ENCODE measurements at places on chromosomes 12 and 14. TPM values are rescaled to one million over a fixed set of nuclear protein-coding genes. Genes with fewer than 3 reads are reported as not detected.

GRCh38 chr14:52769887-52770286, 21.5 kb downstream of the GNPNAT1 start:
- DNase-seq, result no peak

GRCh38 chr12:49331380-49332222, 5.4 kb downstream of the C1QL4 start:
- DNase-seq, result peak; percentile 55

Gene LRRC10
- not detected for total RNA-seq

DNA sequence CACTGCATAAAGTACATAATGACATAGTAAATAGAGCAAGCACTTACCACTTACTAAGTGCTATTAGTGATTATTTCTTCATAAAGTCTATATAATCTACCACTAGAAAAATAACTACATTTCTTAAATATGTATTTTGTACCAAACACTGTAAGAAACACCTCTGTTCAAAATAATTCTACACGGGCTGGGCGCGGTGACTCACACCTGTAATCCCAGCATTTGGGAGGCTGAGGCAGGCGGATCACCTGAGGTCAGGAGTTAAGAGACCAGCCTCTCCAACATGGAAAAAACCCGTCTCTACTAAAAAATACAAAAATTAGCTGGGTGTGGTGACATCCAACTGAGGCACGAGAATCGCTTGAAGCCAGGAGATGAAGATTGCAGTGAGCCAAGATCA, 38.9 kb downstream of the ATG2B start:
- DNase-seq, result no peak

GRCh38 chr14:99257673-99258221, 14.2 kb downstream of the BCL11B start:
- no peak for DNase-seq

Gene CKAP4
- 105 TPM for total RNA-seq

GRCh38 chr14:72577521-72577920, 316.4 kb downstream of the DPF3 start:
- no peak for DNase-seq

Gene IFNG-AS1
- not detected for total RNA-seq

- DNase-seq, result no peak
These were observed 117.7 kb upstream of the RPL10L start for GRCh38 chr14:46769292-46769691.

DNA sequence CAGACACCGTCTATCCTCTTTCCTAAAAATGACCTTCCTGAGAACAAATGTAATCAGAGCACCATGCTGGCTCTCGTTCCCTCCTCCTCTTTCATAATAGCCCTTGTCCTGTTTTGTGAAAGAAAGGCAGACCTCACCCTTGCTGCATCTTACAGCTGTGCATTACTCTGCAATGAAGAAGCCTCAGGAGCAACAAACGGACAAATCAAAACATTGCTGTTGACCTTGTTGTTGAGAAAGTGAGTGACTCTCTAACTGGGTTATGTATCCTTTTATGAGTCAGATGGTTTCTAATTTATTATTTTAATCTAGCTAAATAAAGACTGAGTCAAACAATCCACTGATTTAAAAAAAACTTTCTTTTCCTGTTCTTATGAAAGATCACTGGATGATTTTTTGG, 180.9 kb downstream of the RPS29 start:
- peak; percentile 7 for DNase-seq

DNA sequence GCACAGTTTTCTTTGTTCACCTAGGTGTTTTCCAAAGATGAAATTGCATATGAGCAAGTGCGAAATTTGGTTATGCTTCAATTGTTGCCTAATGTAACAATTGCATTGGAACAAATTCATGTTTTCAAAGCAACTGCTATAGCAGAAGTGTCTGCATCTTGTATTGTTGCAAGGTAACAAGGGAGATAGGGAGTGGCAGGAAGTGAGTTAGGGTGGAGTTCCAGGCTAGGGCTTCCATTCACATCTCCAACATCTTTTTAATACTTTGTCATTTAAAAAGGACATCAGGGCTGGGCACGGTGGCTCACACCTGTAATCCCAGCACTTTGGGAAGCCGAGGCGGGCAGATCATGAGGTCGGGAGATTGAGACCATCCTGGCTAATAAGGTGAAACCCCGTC, 312.3 kb upstream of the E2F7 start:
- no peak for DNase-seq

GRCh38 chr14:71629765-71630492, 302.3 kb upstream of the RGS6 start:
- DNase-seq, result no peak

DNA sequence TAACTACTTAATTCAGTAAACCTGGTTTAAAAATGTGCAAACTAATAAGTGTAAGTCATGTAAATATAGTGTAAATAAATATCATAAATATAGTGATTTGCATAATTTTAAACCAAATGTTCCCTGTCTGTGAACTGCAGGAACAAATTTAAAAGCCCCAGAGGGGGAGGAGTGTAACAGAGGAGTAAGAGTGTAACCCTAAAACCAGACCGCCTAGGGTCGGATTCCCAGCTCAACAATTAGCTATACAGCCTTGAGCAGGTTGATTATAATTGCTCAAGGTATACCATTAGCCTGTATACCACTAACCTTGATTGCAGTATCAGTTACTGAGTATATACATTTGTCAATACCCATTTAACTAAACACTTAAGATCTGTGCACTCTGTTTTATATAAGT, 218.4 kb downstream of the ADAMTS20 start:
- DNase-seq, result no peak

DNA sequence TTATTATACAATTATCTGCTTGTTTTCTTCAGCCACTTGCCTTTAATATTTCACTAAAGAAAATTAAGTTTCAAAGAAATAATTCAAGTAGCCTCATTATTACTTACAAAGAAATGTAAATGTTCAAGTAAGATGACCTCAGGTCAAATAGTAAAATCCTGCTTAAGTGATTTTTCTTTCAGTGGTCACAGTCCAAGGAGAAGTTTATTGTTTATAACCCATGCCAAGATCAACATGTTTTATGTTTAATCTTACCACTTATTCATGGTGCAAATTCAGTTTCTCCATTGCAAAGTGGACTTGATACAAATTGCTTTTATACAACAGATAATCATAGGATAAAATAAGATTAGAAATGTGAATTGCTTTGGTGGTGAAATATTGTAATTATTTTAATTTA, 370.2 kb upstream of the FLRT2 start:
- no peak for DNase-seq

- DNase-seq, result no peak
These were observed 412.5 kb upstream of the OR4E1 start for GRCh38 chr14:22086131-22086530.

GRCh38 chr12:34163443-34163842, 141.1 kb downstream of the ALG10 start:
- no peak for DNase-seq

DNA sequence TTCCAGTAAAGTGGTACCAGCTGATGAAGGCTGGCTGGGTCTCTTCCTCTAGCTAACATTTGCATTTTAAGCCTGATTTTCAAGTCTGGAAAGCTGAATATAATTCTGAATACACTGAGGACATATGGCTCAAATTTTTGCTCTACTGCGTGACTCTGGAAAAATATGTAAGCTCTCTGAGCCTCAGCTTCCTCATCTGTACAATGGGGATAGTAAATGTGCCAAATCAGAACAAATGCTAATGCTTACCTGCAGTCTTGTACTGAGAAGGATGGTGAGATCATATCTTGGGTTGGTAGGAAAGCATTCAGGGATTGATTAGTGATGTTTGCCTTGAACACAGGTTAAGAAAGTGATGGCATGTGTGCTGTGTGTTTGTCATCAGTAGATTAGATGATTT, 14.6 kb downstream of the HNF1A start:
- no peak for DNase-seq

- DNase-seq, result peak; percentile 65
These were observed 17.8 kb downstream of the SINHCAF start for GRCh38 chr12:31308116-31308515.

GRCh38 chr14:87888136-87888999, 104.6 kb downstream of the GALC start:
- DNase-seq, result no peak

Gene FERMT2
- 126 TPM for total RNA-seq

DNA sequence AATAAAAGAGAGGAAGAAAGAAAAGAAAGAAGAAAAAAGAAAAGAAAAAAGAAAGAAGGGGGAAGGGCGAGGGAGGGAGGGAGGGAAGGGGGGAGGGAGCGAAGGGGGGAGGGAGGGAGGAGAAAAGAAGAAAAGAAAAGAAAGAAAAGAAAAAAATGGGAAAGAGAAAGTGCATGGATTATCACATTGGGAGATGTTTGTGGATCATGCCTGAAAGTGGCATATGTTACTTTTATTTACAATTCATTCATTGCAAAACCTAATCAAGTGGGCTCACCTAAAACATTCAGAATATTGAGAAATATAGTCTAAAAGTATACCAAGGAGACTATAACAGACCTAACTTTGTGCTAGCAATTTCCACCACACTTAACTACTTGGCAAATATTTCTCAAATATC, 246.9 kb upstream of the SYT1 start:
- DNase-seq, result no peak

DNA sequence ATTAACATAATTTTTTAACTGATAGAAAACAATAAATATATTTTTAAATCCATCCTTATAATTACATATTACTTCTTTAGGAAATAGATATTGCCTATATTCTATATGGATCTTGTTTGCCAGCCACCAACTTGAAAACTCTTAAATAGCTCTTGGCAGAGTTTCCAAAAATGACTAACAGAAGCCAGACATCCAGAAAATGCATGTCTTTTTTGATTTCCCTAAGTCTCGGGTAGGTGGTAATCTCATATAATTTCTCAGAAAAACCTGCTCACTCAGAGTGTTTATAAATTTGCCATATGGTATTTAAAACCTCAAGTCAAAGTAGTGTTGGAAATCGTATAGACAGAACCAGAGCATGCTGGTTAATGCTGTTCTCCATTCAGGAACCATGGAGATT, 360.4 kb upstream of the FOXG1 start:
- DNase-seq, result no peak

Gene CATSPERB
- total RNA-seq, result 0.17 TPM

DNA sequence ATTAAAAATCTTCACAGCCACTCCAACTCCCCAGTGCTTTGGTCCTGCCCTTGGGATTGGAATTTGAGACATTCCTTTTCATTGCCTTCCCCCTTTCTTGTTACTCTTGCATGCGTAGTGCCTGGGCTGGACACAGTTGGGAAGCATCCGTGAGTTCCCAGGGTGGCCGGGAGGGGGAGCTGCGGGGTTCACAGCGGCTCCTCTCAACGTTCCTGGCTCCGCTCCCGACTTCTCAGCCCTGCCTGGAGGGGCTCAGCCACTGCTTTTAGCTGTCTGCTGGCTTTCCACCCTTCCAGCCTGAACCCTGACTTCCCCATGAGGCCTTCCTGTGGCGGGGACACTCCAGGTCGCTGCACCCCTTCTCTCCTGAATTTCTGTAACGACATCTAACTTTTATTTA, 3.2 kb downstream of the TEX52 start:
- DNase-seq, result peak; percentile 49

Gene RNASE3
- total RNA-seq, result not detected

DNA sequence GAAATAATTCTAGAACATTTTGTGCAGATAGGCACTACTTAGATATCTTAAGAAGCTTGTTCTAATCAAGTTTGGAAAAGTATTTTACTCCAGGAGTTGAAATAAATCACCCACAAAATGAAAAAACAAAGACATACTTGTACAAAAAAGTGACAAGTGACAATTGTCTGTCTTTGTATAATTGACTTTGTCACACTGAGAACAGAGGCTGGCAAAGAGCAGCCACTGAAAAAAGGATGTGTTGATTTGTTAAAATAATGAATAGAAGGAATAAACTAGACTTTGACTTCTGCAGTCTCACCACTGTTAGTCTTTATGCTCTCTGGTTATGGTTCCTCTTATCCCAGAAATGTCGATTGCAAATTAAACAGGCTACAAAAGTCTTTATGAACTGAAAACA, 77.6 kb downstream of the PTPRR start:
- DNase-seq, result no peak

GRCh38 chr12:11676052-11676451, 26.6 kb downstream of the ETV6 start:
- DNase-seq, result peak; percentile 56

GRCh38 chr12:131991816-131992430, 42.2 kb downstream of the EP400 start:
- no peak for DNase-seq

- DNase-seq, result no peak
These were observed 15.1 kb upstream of the PPFIBP1 start for GRCh38 chr12:27508736-27509431.

Gene TDRD9
- 4.5 TPM for total RNA-seq

- no peak for DNase-seq
These were observed 145.3 kb upstream of the DCN start for GRCh38 chr12:91327889-91328288.

Gene AICDA
- total RNA-seq, result 0.30 TPM

GRCh38 chr12:63917864-63918799, 73.6 kb downstream of the SRGAP1 start:
- peak; percentile 100 for DNase-seq

DNA sequence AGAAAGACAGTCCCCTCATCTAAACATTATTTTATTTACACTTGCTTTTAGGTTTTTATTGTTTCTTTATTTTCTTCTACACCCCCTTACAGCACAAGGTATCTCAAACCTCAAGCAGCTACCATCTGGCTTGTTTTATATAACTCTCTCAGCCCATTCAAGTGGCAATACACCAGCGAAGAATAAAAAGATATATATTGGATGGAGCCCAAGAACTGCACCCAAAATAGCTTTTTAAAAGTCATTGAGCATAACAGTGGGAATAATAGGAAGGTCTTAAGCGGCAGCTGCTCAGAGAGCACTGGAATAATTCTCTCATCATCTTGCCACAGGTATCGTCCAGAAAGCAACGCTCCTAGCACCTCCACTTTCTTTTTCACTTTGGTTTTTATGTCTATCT, 322.5 kb downstream of the SYT1 start:
- no peak for DNase-seq

DNA sequence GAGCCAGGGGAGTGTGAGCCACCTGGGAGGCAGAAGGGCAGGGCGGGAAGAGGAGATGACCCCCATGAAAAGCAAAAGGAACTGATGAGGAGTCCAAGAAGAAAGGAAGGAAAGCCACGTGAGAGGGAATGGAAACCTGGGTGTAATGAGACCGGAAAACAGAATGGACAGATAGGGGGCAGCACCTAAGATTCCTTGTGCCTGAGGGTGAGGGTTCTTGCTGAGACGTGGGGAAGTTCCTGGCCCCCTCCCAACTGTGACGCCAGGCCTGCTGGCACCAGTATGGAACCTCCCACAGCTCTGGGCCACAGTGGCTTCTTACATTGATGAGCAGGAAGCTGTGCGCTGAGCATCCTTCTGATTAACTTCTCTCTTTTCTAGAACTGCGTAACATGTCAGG, 30.8 kb downstream of the TTC7B start:
- no peak for DNase-seq

- DNase-seq, result peak; percentile 14
These were observed 30.6 kb upstream of the NFKBIA start for GRCh38 chr14:35435177-35435576.

Gene PAX9
- not detected for total RNA-seq

DNA sequence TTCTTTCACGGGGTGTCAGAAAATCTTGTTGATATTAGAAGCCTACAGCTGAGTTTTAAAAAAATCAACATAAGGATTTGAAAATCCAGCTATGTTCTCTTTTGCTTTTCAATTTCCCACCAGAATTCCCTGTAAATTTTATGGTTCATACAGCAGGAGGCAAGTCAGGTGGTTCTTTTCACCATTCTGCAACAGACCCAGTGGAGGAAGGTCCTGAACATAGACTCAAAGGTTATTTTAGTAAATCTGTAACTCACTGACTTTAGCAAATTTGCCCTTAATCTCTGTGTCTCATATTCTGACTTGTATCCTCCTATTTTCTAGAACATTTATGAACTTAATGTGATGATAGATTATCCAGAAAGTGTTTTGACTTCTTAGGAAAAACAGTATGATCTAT, 235.4 kb upstream of the E2F7 start:
- no peak for DNase-seq

- DNase-seq, result no peak
These were observed 16.2 kb upstream of the COX6A1 start for GRCh38 chr12:120421701-120422100.
